ENCODE measurements at places on chromosomes 2 and 18.

GRCh38 chr2:70124983-70125480 lies 37.8 kb downstream of the PCBP1 start:
- no peak for DNase-seq

DNA sequence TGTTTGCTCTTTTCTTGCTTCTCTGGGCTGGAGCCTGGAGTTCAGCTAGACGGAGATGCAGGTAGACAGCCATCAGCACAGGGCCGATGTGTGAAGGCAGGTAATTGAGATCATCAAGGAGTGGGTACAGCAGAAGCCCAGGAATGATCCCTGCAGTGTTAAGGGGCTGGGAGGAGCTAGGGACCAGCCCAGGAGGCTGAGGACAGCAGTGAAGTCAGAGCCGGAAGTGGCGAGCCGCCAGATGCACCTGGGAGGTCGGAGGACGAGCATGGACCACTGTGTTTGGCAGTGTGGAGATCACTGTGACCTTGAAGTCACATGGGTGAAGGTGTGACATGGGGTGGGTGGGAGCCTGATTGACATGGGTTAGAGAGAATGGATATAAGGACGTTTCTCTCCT lies 6.2 kb upstream of the ZNF236 start:
- no peak for DNase-seq

GRCh38 chr2:55862673-55863390 lies 60.8 kb downstream of the EFEMP1 start:
- DNase-seq = no peak

- no peak for DNase-seq
Observed at GRCh38 chr18:10442551-10442971, 11.9 kb upstream of the APCDD1 start.

DNA sequence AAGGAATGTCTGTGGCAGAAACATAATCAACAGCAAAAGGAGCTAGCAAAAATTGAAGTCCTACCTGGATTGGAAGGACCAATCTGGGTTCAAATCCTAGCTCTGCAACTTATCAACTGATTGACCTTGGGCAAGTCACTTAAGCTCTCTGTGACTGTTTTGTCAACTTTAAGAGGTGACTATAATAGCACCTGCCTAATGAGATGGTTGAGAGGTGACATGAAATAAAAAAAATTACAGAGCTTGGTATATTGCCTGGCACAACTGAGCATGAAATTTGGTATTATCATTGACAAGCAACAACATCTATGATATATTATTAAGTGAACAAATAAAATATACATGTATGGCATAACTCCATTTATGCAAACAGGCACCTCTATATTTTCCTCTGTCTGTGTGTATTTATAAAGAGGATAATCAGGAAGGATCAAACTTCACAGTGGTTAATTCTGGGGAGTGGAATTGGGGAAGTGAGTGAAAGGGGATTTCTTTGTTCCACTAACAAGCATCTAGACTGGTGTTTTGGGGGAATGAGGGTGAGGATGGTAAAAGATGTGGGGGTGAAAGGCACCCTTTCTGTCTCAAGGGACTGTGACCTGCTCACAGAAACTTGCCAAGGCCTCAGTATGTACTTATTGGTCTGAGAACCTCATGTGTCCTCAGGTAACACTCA lies 132.8 kb upstream of the SERTAD2 start:
- no peak for DNase-seq
